ENCODE measurements at places on chromosomes 2 and 18. TPM values are rescaled to one million over a fixed set of nuclear protein-coding genes. Genes with fewer than 3 reads are reported as not detected.

DNA sequence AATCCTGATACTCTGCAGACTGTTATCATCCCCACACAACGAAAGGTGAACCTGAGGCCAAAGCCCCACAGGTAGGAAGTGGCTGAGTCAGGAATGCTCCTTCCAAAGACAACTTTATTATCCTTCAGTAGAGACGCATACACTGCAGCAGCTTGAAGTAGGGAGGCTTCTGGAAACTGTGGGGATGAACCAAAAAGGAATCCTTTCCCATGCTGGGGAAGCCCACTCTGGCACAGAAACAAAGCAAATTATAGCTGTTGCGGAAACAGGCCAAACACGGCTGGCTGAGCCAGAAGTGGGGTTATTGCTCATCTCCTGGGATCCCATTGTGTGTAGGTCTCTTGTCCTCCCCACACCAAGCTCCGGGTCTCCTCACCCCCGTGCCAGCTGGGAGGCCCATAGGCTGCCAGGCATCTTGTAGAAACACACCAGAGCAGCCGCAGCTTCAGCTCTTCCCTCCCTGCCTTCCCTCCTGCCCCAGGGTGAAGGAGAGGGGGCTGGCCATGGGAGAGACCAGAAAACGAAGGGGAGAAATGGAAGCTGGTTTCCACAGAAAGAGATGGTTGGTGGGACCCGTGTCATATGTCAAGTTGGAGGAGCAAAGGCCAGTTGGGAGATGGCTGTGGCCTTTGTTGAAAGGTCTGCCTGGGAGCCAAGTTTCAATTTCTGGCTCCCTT lies 176.9 kb upstream of the NABP1 start:
- no peak for DNase-seq

GRCh38 chr2:64352292-64352691 lies 101.7 kb upstream of the LGALSL start:
- DNase-seq: peak; percentile 60

- DNase-seq: no peak
These were observed 67.3 kb downstream of the APOB start for GRCh38 chr2:20976527-20976926.

- DNase-seq: no peak
These were observed 107.8 kb downstream of the MSH2 start for GRCh38 chr2:47510745-47511144.

DNA sequence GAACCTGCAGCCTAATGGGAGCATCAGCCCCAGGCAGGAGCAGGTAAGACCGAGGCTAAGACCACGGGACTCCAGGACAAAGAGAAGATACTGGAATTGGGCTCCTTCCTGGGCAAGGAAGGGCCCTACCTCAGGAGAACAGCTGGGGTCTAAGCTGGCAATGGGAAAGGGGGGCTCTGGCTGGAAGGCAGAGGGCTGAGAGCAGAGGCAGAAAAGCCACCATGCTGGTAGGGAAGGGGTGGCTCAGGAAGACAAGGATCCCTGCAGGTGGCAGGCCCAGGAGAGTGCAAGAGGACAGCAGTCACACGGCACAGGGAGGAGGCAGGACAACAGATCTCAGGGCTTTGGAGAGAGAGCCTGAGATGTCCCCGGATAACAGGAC lies 203.5 kb downstream of the NDUFA10 start:
- DNase-seq: no peak

DNA sequence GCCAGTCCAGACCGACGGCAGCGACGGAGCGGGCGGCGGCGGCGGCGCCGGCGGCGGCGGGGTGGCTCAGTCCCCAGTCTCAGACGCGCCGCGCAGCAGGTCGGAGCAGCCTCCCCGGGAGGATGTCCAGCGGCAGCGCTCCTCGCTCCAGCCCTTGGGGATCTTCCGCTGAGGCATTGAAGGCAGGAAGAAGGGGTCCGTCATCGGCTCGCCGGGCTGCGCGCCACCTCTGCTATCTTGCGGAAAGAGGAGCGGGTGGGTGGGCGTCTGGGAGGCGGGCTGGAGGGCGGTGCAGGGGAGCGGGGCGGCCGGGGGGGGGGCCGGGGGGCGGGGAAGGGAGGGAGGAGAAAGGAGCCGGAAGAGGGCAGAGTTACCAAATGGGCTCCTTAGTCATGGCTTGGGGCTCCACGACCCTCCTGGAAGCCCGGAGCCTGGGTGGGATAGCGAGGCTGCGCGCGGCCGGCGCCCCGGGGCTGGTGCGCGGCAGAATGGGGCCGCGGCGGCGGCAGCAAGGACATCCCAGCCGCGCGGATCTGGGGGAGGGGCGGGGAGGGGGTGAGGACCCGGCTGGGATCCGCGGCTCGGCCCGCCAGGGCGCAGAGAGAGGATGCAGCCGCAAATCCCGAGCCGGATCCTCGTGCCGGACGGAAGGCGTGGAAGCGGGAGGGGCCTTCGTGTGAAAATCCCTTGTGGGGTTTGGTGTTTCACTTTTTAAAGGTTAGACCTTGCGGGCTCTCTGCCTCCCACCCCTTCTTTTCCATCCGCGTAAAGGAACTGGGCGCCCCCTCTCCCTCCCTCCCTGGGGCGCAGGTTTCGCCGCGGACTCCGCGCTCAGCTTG lies at the start of gene NETO1:
Gene NETO1 (minus strand): TSS at position 242 of the 839 bp plus-strand sequence. CDS start 696 bp downstream, outside the sequence.
- DNase-seq: no peak

DNA sequence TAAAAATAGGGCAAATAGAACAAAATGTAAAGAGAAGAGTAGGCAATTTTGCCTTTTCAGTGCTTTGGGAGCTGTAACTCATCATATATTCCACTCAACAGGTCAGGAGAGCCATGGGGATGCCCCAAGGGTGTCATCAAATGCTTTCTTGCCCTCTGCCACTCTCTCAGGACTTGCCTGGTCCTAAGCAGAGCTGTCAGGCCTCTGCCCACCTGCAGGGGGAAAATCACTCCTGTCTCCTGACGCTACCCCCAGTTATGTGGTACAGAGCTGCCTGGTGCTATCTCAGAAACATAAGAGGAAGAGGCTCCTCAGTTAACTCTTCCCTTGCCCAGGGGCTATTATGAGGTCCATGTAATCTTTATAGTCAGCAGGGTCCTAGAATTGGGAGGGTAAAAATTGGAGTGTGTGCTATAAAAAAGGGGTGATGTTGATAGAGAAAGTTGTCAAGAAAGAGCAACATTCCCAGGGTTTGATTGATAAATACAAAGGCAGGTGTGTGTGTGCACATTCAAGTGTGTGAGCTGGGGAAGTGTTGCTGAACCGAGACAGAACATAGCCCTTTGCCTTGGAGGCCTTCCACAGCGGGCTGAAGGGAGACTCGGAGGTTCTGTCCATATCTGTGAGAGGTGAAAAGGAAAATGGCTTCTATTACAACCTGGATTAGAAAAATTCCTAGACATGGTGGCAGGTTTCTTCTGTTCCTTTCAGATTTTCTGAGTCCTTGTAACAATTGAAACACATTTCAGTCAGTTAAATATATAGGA lies 25.4 kb downstream of the PTPRM start:
- DNase-seq: no peak

DNA sequence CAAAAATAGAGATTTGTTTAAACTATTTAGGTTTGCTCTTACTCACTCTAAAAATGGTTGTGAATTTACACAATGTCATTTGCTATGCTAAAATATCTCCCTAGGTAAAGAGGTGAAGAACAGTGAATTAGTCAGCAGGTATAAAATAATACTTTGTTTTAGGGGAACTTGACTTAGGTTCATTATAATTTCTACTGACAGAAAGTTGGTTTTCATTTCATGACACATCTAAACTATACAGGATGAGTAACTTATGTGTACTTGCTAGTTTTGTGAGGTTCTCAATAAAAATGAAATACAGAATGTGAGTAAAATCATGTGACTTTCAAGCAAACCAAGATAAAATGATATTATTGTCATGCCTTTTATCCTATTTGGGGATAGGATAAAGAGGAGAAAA lies 66.0 kb downstream of the DIS3L2 start:
- DNase-seq: no peak

DNA sequence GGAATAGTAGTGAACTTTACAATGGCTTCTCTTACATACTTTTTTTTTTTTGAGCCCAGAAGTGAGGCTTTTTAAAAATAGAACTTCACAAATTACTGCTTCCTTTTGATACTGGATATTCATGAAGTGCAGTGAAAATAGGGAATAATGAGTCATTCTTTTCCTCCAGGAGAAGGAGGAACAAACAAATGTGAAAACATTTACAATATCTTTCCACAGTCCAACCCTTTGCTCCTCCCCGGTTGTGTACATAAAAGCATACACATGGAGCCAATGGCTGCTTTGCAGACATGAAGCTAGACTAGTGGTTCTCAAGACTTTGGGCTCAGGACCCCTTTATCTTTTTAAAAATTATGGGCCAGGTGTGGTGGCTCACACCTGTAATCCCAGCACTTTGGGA lies 266.9 kb downstream of the GBX2 start:
- no peak for DNase-seq

GRCh38 chr2:37585295-37585908 lies 86.0 kb downstream of the CDC42EP3 start:
- DNase-seq: peak; percentile 35

DNA sequence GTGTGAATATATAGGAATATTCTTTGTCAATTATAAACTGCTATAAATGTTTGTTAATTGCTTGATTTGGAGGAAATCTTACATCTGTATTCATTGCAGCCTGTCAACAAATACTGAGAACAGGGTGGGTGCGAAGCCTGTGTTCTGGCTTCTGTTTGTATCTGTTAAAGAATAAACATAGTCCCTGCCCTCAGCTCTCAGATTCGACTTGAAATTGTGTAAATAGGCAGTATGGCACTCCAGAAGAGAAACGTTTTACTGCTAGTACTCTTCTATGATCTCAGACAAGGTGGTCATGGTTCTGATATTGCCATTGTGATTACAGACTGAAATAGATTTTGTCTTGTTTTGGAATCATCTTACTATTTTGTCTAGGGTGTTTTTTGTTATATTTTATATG lies 92.1 kb downstream of the TANC1 start:
- DNase-seq: no peak

- DNase-seq: no peak
These were observed 44.9 kb downstream of the STK25 start for GRCh38 chr2:241463276-241464135.

DNA sequence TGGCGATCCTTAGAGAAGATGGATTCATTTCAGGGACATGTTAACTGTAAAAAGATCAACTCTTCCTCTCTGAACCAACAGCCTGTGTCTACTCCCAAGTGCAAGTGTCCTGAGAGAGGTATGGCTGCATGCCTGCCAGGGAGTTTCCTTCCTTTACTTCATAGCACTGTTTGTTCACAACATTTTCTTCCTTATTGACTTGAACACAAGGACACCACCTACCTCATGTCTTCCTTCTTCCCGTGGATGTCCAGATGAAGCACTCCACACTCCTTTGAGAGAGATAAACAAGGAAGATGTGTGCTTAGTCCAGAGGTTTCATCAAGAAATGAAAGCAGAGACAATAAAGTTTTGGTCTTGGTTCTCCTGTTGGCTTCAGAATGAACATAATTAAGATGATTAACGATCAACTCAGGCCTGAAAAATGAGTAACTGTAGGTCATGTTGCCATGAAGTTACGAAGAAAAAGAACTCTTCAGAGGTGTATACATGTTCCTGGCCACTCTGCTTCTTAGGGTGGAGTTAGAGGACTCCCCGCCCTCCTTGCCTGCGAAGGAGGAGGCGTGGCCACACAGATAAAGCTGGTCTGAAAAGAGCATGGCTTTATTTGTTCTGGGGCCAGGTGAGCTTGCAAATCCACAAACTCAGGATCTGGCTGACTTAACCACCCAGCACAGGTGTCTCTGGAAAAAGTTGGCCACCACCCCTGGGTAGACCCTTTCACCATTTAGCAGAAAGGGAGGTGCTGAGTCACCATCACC lies 155.0 kb upstream of the KCTD1 start:
- no peak for DNase-seq

DNA sequence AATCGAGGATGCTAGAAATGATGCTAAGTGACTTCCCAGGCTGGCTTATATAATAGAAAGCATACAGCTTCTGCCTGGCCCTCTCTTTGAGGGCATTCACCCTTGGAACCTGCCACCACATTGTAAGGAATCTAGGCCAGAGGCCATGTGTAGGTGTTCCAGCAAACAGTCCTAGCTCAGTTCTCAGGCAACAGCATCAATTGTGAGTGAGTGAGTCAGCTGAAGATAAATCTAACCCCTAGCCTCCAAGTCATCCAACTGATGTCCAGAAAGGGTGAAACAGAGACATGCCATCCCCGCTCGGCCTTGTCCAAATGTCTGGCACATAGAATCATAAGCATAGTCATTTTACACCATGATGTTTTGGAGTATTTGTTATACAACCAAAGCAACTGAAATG lies 324.3 kb upstream of the KLHL14 start:
- peak; percentile 10 for DNase-seq

DNA sequence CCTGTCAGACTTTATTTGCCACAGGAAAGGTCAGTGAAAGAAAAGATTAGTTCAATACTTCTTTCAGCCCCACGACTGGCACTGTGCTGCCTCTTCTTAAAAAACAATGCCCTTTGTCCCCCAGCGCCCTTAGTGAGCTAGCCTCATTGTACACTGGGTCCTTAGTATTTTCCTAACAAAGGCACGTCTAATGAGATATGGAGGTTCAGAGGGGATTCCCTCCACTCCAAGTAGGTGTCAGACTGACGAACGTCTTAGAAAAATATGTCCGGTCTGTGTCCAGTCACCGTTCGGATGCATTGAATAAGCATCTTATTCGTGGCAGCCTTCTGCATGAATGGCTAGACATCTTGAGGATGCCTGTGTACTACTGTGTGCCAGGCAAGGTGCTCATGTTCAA lies 1.1 kb downstream of the FECH start:
- DNase-seq: peak; percentile 17

GRCh38 chr2:138205281-138205680 lies 241.0 kb downstream of the HNMT start:
- DNase-seq: no peak

DNA sequence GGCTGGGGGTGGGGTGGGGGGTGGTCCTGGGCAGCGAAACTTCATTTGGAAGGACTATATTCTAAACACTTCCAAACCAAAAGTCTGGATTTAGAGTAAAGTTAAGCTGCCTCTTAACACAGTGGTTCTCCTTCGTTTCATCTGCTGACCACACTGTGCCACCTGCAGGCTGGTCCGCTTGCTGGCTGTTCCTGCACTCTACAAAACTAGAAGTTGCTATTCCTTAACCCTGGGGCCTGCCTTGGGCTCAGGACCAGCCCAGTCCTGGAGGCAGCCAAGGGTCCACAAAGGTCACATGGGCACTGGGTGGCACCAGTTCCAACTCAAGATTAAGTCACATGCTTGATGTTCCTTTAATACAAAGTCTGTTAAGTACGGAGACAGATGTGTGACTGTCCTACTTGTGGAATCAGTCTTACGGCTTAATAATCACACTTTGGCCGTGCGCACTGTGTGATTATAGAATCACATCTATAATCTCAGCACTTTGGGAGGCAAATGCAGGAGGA lies 195.4 kb downstream of the FAM210A start:
- peak; percentile 1 for DNase-seq

GRCh38 chr2:64405581-64406406 lies 48.2 kb upstream of the LGALSL start:
- peak; percentile 49 for DNase-seq

GRCh38 chr18:2917259-2918047 lies 70.6 kb downstream of the EMILIN2 start:
- DNase-seq: no peak

GRCh38 chr2:192585418-192585817 lies 390.7 kb upstream of the TMEFF2 start:
- DNase-seq: peak; percentile 5

UGT1A9 gene
- not detected for total RNA-seq

CD8A gene
- under 0.01 TPM for total RNA-seq

SATB2 gene
- 1.6 TPM for total RNA-seq

MBD5 gene
- total RNA-seq: 5.3 TPM

NMUR1 gene
- total RNA-seq: not detected

DCC gene
- total RNA-seq: not detected

UBXN4 gene
- total RNA-seq: 36.6 TPM

CROCC2 gene
- 0.26 TPM for total RNA-seq

OTOS gene
- not detected for total RNA-seq

LYG1 gene
- total RNA-seq: 0.77 TPM

TNFAIP6 gene
- total RNA-seq: 2.6 TPM

SPC25 gene
- total RNA-seq: 0.13 TPM
